ENCODE measurements at places on chromosomes 16 and 17.

GRCh38 chr16:89145406-89146161 is 26.0 kb upstream of the CDH15 start:
- DNase-seq = no peak

- no peak for DNase-seq
Observed at GRCh38 chr16:30971298-30971697, 13.7 kb upstream of the HSD3B7 start.

DNA sequence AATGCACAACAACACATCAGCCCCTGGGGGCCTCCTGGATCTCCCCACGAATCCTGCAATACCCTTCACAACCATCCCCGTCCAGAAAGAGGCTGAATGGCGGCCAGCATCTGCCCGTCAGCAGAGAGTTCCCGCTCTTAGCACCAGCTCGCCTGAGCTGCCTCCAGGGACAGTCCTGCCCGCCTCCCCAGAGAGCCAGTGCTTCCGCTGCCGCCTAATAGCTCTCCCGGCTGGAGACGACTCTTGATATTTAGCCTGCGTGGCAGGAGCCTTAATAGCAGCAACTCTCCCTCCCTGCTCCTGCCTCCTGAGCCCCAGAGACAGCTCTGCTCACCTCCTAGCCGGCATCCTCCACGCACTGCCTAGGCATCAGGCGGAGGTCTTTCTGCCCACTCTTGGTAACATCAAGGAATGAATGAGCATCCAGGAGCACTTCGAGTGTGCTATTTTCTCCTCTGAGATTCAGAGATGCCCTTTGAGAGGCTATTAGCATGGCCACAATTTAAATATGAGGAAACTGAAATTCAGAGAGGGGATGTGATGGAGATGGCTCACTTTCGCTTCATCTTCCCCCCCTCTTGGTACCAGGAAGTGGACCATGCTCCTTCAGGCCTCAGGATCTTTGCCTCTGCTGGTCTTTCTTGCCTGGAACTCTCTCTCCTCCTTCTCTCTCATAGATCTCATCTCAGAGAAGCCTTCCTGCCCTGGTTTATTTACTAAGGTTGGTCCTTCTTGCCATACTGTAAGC is 67.9 kb downstream of the RAI1 start:
- DNase-seq = no peak

DNA sequence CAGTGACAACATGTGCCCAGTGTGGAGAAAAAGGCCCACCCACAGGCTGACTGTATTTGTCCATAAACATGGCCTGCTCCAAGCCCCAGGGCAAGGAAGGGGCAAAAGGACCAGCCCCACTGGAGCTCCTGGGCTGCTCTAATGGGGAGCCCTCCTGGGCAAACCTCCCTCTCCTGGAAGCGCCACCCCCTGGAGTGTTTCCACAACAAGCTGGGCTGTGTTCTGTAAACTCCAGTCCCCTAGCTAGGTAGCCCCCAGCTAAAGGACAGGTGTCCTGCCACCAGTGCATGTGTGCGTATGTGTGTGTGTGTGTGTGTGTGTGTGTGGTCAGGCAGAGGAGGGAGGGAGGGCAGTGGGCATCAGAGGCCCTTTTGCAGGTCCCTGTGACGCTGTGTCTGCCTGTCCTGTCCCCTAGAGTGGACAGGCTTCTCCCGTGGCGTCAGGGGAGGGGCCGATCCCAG is 11.3 kb upstream of the STAC2 start:
- DNase-seq = no peak

- DNase-seq = no peak
Observed at GRCh38 chr17:8345052-8345690, 5.5 kb downstream of the ODF4 start.

GRCh38 chr16:81942007-81942601 is 69.2 kb downstream of the SDR42E1 start:
- DNase-seq = no peak

DNA sequence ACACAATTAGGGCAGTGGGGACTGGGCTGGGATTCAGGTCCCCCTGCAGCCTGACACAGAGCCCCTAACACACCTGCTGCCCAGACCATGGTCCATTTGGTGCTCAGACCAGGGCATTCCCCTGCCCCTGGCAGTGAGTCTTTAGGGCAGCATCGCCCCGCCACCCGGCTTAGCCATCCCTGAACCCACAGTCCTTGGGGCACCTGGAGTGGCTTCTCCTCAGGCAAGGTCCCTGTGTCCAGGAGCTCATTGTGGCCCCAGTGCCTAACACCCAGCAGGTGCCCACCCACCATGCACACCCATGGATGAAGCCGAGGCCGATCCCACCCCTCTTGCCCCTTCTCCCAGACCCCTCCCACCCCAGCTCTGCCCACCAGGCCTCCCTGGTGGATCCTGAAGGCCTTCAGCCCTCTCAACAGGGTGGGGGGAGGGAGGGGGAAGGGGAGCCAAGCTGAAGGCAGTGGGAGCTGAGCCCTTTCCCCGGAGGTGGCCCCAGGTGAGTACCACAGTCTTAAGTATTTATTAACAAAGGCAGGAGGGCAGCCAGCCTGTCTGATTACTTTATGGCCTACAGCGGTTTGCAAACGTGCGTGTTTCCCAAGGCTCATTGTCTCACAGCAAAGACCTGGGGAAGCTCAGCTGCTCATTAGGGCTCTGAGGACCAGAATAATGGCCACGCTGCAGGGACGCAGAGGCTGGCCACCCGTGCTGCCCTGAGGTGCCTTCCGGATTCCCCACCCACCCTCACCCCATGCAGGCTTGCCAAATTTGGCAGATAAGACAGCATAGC is 38.5 kb downstream of the RBFOX3 start:
- DNase-seq = no peak

GRCh38 chr17:27860971-27861664 is 32.0 kb downstream of the LYRM9 start:
- no peak for DNase-seq

DNA sequence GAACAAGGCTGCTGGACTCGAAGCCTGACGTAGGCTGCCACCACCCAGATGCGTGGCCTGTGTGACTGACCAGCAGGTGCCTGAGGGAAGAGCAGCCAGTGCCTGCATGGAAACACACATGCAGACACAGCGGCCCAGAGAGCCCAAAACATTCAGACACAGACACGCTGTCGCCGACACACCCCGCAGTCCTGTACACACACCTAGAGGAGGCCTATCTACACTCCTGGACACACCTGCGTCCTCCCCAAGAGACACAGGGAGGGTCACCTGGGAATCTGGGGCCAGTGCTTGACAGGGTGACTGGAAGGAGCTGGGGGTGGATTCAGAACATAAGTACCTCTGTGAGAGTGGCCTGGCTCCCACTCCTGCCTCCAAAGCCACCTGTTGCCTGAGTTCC is 6.1 kb upstream of the TSPOAP1 start:
- DNase-seq = no peak

DNA sequence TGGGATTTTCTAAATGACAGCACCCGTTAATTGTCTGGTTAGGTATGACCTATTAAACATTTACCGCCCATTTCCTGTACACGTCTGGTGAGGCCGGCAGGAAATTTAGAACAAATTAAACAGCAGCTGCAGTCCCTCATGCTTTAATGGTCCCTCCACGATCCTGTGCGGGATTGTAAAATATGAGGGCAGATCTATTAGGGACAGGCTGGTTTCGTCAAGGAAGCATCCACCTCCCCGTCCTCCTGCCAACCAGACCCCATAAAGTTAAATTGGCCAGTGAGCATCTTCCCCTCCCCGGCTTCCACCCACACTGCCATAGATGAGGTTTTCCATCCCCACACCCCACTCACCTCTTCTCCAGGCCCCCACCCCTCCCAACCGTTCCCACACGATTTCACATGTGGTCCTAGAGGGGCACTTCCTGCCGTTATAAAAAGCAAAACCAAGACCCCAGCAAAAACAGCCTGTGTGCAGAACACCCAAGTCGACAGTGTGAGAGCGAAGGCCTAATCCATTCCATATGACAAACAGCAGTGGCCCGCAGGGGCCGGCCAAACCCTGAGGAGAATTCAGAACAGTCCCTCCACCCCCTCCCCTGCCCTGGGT is 331.9 kb downstream of the FOXL1 start:
- no peak for DNase-seq

DNA sequence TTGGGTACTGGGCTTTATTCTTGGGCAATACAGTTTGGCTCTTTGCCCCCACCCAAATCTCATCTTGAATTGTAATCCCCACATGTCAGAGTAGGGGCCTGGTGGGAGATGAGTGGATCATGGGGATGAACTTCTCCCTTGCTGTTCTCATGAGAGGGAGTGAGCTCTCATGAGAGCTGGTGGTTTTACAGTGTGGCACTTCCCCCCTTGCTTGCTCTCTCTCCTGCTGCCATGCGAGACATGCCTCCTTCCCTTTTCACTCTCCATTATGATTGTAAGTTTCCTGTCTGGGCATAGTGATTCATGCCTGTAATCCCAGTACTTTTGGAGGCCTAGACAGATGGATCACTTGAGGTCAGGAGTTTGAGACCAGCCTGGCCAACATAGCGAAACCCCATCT is 18.1 kb upstream of the CNEP1R1 start:
- DNase-seq = no peak

- DNase-seq = no peak
Observed at GRCh38 chr17:55440391-55440790, 18.8 kb upstream of the MMD start.

DNA sequence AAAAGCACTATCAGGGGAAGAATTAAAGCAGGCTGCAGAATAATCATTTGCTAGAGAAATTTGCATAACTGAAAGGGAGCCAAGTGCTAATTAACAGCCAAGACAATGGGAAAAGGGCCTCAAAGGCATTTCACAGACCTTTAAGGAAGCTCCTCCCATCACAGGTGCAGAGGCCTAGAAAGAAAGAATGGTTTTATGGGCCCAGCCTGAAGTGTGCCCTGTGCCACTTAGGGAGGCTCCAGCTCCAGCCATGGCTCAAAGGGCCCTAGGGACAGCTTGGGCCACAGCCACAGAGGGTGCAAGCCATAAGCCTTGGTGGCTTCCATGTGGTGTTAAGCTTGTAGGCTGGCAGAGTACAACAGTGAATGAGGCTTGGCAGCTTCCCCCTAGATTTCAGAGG is 50.1 kb downstream of the RNF112 start:
- DNase-seq = no peak

GRCh38 chr17:83162035-83162745 is 82.8 kb downstream of the METRNL start:
- DNase-seq = no peak

DNA sequence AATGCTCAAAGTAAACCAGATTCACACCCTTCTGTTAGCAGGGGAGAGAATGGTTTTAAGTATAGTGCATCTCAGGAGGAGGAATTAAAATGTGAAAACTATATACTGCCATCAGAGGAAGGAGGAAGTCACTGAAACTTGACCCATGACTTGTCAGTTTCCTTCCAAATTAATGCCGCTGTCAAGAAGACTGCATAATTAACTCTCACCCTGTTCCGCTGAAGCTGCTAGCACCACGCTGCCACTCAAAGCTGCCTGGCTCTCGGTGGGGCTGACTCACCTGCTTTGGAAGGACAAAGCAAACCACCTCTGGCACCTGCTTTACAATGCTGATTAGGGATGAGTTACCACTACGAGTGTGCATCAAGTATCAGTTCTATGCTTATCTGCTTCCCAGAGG is 37.8 kb upstream of the ULK2 start:
- DNase-seq = no peak

DNA sequence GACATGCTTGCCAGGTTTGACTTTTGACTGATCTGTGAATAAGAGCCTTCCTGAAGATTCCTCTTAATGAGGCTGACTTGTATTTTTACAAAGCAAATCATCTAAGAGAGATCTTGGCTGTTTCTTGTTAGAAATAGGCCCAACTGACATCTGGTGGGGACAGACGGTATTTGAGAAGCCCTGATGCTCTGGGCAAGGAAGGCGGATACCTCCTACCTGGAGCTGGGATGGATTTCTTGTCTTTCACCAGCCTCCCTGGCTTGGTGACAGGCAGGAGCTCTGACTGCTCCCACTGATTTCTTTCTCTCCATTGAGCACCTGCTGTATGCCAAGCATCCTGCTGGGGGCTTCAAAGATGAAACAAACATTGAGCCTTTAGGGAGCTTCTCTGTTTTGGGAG is 40.4 kb downstream of the AKAP1 start:
- DNase-seq = no peak

- no peak for DNase-seq
Observed at GRCh38 chr17:64354396-64354795, 36.3 kb downstream of the PECAM1 start.

- no peak for DNase-seq
Observed at GRCh38 chr16:69078073-69078472, 27.4 kb upstream of the HAS3 start.

DNA sequence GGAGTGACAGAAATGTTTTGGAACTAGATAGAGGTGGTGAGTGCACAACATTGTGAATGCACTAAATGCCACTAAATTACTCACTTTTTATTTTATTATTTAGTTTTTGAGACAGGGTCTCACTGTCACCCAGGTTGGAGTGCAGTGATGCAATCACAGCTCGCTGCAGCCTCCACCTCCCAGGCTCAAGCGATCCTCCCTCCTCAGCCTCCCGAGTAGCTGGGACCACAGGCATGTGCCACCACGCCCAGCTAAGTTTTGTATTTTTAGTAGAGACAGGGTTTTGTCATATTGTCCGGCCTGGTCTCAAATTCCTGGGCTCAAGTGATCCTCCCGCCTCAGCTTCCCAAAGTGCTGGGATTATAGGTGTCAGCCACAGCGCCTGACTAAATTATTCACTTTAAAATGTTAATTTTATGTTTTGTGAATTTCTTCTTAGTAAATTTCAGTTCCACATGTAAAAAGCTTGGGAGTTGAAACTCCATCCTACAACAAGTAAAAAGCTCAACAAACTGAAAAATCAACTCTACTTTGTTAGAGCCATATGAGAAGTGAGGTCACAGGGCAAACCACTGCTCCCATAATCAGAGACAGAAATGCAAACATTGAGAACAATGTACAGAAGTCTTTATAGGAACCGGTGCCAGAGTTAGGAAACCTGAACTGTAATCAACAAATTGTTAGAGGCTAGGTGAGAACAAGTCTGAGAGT is 13.8 kb upstream of the SLC5A10 start:
- DNase-seq = no peak

- DNase-seq = no peak
Observed at GRCh38 chr17:27634026-27634335, 3.0 kb downstream of the LGALS9 start.

DNA sequence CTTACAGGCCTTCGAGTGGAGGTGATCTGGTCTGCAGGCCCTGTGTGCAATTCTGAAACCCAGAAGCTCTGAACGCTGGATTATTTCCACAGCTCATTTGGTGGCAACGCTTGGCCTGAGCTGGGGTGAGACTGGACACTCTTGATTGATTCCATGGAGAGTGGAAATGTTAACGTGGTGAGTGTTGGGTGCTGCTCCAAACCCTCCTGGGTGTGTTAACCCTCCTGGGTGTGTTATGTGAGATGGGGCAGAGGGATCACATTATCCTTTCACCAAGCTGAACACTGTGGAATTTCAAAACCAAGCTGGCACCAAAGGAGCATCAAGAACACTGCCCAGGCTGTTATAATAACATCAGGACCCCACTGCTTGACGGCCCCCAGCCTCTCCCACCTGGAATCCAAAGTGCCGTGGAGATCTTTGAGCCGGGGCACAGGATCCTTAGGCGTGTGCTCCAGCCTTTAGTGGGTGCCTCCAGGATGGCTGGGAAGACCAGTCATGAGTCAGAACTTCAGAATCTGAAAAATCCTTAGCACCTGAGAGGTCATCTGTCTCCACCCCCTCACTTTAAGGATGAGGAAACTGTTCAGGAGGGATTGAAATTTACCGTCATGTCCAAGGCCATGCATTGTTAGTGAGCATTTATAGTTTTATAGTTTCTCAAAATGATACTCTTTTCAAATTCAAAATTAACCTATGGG is 75.0 kb downstream of the RPTOR start:
- no peak for DNase-seq
